Naive thymus-derived CD4-positive, alpha-beta T cell (primary cell): ENCODE measurements at places on chromosomes 7 and 10.

GRCh38 chr10:68082872-68083271 lies 7.8 kb upstream of the HERC4 start:
- H3K27ac ChIP-seq = no peak overlapping the region
- DNase-seq = no peak
- no peaks in the 10 kb centered on the region for H3K27me3 ChIP-seq

GRCh38 chr10:132493756-132494290 lies 43.8 kb upstream of the INPP5A start:
- no peak overlapping the region for H3K4me3 ChIP-seq
- H3K27ac ChIP-seq = no peak overlapping the region
- no peak for DNase-seq
- H3K36me3 ChIP-seq = no peaks in the 10 kb centered on the region
- H3K4me1 ChIP-seq = no peaks in the 10 kb centered on the region
- H3K27me3 ChIP-seq = no peaks in the 10 kb centered on the region

- no peak for DNase-seq
- no peak overlapping the region for H3K4me3 ChIP-seq
- no peaks in the 10 kb centered on the region for H3K27me3 ChIP-seq
- no peaks in the 10 kb centered on the region for H3K4me1 ChIP-seq
- no peaks in the 10 kb centered on the region for H3K36me3 ChIP-seq
Observed at GRCh38 chr10:77825965-77826364, 100.6 kb downstream of the DLG5 start.

DNA sequence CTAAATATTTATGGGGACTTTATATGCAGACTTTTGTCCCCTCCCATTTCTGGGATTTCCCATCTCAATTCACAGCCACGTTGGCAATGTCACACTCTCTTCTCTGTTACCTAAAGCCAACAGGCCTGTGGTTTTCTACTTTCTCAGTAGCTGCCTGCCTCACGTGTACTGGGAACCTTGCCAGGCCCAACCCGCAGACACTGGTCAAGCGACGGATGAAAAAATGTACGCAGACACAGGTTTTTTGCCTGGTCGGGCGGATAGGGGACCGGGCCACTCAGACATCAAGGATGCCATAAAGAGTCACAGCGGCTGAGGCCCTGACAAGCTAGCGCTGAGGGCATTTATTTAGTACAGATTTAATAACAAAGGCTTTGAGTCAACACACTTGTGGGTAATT lies 204.4 kb upstream of the DPP6 start:
- H3K27me3 ChIP-seq = no peaks in the 10 kb centered on the region
- H3K4me1 ChIP-seq = no peaks in the 10 kb centered on the region
- no peak overlapping the region for H3K4me3 ChIP-seq
- DNase-seq = no peak
- H3K27ac ChIP-seq = no peak overlapping the region
- H3K36me3 ChIP-seq = no peaks in the 10 kb centered on the region

GRCh38 chr7:15685358-15686294 lies 857 bp downstream of the MEOX2 start:
- H3K27me3 ChIP-seq = no peaks in the 10 kb centered on the region
- no peaks in the 10 kb centered on the region for H3K4me1 ChIP-seq
- no peak for DNase-seq
- H3K36me3 ChIP-seq = no peaks in the 10 kb centered on the region

DNA sequence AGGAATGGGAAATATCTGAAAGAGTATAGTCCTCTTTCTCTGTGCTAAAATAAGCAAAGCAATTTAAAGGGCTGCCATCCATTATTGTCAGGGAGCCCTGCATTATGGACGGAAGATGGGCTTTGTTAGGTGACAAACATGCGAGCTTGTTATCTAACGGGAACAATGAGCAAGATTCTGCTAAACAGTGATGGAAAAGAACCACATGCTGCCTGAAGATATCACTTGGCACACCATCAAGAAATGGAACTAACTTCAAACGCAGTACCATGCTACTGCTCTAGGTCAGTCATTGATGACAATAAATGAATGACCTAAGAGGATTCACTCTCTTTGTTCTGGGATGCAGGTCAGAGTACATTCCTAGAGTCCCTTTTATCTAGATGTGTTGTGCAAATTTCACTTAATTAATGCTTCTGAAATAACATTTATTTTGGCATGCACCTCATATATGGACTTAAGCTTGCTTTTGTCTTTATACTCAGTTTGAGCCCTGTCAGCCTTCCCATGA lies 175.7 kb upstream of the PTN start:
- no peaks in the 10 kb centered on the region for H3K36me3 ChIP-seq
- no peak overlapping the region for H3K4me3 ChIP-seq
- no peaks in the 10 kb centered on the region for H3K27me3 ChIP-seq
- no peak overlapping the region for H3K27ac ChIP-seq
- no peak for DNase-seq

GRCh38 chr10:60480865-60481563 lies 91.3 kb upstream of the ANK3 start:
- no peak overlapping the region for H3K4me3 ChIP-seq
- no peaks in the 10 kb centered on the region for H3K27me3 ChIP-seq
- no peak overlapping the region for H3K27ac ChIP-seq
- no peaks in the 10 kb centered on the region for H3K4me1 ChIP-seq
- no peaks in the 10 kb centered on the region for H3K36me3 ChIP-seq

DNA sequence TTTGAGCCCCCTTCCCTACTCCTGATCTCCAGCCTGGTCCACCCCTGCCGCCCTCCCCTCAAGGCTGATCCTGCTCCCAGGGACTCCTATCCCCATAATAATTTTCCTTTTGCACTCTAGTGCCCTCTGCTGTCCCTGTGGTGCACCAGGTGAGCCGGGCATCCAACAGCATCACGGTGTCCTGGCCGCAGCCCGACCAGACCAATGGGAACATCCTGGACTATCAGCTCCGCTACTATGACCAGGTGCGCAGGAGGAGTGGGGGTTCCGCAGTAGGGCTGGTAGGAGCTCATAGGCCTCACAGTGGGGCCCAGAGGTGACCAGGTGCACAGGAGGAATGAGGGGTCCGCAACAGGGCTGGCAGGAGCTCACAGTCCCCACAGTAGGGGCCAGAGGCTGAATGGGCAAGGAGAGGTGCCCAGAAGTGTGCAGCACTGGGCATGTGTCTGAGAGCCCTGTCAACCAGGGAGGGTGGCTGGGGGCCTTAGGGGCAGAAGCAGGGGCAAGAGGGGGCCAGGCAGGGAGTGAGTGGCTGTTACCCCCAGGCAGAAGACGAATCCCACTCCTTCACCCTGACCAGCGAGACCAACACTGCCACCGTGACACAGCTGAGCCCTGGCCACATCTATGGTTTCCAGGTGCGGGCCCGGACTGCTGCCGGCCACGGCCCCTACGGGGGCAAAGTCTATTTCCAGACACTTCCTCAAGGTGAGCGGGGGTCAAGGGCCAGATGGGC lies 11.7 kb downstream of the EPHB6 start:
- H3K27ac ChIP-seq = no peak overlapping the region
- H3K36me3 ChIP-seq = no peaks in the 10 kb centered on the region
- no peaks in the 10 kb centered on the region for H3K27me3 ChIP-seq
- H3K4me3 ChIP-seq = no peak overlapping the region
- H3K4me1 ChIP-seq = no peaks in the 10 kb centered on the region

GRCh38 chr7:107321611-107322010 lies 148.2 kb upstream of the GPR22 start:
- DNase-seq = no peak
- H3K36me3 ChIP-seq = no peaks in the 10 kb centered on the region
- no peaks in the 10 kb centered on the region for H3K27me3 ChIP-seq
- H3K27ac ChIP-seq = no peak overlapping the region

DNA sequence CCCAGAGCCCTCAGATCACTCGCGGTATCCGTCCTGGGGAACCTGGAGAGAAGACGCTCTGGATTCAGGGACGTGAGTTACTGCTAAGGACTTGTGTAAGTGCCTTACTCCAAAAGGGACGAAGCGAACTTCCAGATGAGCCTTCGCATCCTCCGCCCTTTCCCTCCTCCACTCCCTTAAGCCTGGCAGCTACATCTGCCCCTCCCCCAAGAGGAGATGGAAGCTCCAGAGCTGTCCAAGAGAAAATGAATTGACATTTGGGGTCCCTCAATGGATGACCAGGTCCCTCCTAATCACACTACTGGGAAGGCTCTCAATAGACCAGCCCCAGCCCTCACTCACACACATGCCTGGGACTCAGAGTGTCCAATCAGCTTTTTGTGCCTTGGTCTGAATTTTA lies 31.3 kb upstream of the GDF10 start:
- peaks cover 20% of the 10 kb centered on the region for H3K4me1 ChIP-seq
- no peak overlapping the region for H3K27ac ChIP-seq
- no peaks in the 10 kb centered on the region for H3K36me3 ChIP-seq
- H3K27me3 ChIP-seq = no peaks in the 10 kb centered on the region
- DNase-seq = no peak

GRCh38 chr7:95590387-95591248 lies 5.7 kb downstream of the PDK4 start:
- H3K4me3 ChIP-seq = no peak overlapping the region
- no peaks in the 10 kb centered on the region for H3K4me1 ChIP-seq
- no peaks in the 10 kb centered on the region for H3K36me3 ChIP-seq
- no peak for DNase-seq
- no peaks in the 10 kb centered on the region for H3K27me3 ChIP-seq

GRCh38 chr7:90347759-90348158 lies 1.2 kb downstream of the GTPBP10 start:
- no peak for DNase-seq
- peak overlapping the region; percentile 95 for H3K27ac ChIP-seq
- H3K27me3 ChIP-seq = no peaks in the 10 kb centered on the region
- peak overlapping the region; percentile 83 for H3K4me3 ChIP-seq
- peaks cover 13% of the 10 kb centered on the region for H3K4me1 ChIP-seq
